ENCODE measurements at places on chromosomes 5 and 9. TPM values are rescaled to one million over a fixed set of nuclear protein-coding genes. Genes with fewer than 3 reads are reported as not detected.

DNA sequence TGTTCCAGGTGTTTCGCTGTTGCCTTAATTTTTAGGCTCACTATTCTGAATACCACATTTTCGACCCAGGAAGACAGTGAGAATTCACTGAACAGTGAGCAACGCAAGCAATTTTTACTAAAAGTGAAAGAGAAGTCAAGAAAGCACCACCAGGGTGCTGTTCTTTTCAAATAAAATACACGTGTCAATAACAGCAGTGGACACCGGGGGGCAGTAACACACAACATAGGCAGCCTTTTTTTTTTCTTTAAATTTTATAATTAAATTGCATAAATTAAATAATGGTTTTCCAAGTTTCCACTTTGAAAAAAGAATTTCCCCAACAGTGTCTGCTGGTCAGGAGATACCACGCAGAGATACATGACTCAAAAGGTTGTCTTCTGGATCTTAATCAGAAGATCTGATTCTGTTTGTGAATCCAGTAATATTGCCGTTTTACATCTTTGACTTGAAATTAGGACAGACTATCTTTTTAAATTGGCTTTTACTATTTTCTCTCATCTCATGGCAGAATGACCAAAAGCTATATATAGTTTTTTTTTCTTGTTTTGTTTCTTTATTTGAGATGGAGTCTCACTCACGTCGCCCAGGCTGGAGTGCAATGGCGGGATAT is 47.1 kb upstream of the SH3GL2 start:
- peak; percentile 44 for DNase-seq

DNA sequence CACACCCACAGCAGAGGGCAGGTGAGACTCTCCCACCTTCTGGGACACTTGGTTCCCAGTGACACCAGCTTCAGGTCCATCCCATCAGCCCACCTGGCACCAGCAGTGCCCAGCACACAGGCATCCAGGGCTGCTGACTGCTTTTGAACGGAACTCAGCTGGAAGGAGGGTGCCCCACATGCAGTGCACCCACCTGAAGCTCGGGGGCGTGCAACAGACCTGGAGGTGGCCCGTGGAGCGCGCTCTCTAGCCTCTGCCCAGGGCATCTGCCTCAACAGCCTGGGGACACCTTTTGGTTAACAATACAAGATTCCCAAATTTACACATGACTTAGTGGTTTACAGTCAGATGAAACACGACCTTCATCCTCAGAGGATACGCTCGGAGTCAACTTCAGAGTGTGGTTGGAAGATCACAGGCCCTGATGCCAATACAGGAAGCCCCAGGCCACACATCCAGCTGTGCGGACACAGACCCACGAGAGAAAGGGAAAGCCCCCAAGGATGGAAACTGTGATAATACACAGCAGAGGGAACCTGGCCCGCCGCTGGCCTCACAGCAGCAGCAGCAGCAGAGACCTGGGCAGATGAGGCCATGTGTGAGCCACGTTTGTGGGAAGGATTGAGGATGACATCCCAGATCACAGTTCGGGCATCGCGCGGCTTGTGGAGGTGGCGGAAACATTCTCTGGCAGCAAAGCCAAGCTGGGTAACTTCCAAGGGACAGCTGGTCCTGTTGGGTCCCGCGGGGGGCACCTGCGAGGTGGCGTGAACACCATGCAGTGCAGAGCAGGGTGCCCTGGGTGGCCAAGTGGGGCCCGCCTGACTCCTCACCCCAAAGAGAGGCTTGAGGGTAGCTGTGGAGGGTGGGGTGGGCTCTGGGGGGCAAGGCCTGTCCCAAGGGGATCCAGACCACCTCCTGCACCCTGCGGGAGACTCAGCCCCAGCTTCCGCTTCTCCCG is 64.0 kb downstream of the SECISBP2 start:
- no peak for DNase-seq

GRCh38 chr9:38406476-38407186 is 14.1 kb downstream of the ALDH1B1 start:
- DNase-seq, result no peak

- no peak for DNase-seq
Observed at GRCh38 chr5:154575546-154576428, 97.8 kb upstream of the HAND1 start.

Gene CFAP77
- not detected for polyA plus RNA-seq

GRCh38 chr9:9792144-9792857 is 820.5 kb downstream of the PTPRD start:
- DNase-seq, result no peak

Gene SLC25A2
- polyA plus RNA-seq, result not detected

- DNase-seq, result no peak
Observed at GRCh38 chr9:94907264-94907936, 180.9 kb downstream of the AOPEP start.

GRCh38 chr5:61440596-61440995 is 108.5 kb downstream of the ZSWIM6 start:
- no peak for DNase-seq

Data from liver (tissue), 10 donors.